ENCODE measurements at places on chromosomes 7 and 10.
A peak's percentile ranks its signal among the peaks of the same experiment; 100 is the strongest.

- DNase-seq, result no peak
Observed at GRCh38 chr10:133295426-133296320, 13.0 kb downstream of the TUBGCP2 start.

GRCh38 chr10:122308417-122309141 is 37.5 kb downstream of the BTBD16 start:
- DNase-seq, result no peak

DNA sequence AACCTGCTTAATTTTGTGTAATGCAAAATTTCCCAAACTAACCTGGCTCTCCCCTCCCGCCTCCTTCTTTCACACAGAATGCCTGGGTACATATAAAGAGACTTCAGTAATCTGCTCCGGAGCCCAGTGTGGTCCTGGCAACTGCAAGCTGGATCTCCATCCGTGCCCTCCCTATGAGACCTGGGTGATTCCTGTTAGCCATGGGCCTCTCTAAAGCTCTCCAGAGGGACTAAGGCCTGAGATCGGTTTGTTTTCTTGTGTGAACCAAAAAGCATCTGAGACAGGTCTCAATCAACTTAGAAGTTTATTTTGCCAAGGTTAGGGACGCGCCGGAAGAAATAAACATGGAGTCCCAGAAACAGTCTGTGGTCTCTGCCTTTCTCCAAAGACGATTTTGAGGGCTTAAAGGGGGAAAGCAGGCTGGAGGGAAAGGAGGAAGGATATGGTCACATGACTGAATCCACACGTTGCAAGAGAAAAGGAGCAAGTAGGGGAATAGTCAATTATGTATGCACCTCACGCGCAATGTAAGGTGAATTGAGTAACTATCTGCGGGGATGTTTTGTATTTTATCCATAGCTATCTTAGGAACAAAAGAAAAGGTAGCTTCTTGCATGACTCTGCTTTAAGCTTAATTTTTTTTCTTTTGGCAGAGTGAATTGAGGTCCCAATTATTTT is 46.2 kb upstream of the CCDC3 start:
- DNase-seq, result no peak

GRCh38 chr10:50917486-50917885 is 32.1 kb upstream of the A1CF start:
- no peak for DNase-seq

GRCh38 chr10:125533866-125534265 is 149.1 kb downstream of the TEX36 start:
- no peak for DNase-seq

DNA sequence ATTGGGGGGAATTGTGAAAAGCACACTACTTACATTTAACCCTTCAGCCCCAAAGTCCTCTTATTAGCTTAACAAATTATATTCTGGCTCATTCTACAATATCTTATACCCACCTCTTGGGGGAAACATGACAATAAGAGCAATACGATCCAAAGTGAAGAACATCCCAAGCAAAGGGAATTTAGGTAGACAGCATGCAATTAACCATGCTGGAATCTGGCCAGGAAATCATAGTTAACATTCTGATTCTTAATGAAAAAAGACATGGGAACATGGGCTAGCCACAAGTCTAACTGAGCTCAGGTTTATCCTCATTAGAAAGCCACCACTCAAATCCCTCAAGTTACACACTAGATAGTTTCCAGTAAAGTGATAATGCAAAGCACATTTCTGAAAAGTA is 241.9 kb upstream of the SLC26A5 start:
- DNase-seq, result no peak

DNA sequence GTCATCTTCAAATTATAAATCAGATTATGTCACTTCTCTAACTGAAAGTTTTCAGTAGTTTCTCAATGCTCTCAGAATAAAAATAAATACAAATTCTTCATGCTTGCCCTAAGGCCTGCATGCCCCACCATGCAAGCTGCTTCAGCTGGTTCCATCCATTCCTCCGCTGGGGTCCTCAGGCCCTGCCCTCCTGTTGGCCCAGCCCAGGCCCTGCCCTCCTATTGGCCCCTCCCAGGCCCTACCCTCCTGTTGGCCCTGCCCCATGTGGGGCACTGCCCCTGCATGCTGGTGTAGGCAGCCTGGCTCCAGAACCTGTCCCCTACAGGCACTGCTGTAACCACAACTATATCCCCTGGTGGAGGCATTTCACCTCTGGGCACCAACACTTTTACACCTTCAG is 109.3 kb upstream of the TCERG1L start:
- DNase-seq, result no peak

GRCh38 chr10:23918839-23919238 is 290.1 kb upstream of the KIAA1217 start:
- no peak for DNase-seq

DNA sequence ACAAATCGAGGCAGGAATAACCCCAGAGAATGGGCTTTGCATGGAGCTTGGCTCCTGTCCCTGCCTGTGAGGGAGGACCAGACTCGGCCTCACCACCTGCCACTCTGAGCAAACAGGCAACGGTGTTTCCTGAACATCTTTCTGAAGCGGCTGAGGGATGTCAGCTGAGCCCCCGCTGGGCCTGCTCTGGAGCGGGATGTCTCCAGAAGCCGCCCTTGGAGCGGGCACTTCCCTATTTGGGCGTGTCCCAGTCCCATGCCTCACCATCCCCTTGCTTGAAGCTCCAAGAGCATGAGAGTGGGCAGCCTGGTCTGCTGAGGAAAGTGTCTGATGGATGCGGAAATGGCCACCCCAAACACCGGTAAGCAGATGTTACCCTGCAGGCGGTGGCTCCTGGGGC is 10.2 kb downstream of the ALKBH4 start:
- DNase-seq, result no peak

DNA sequence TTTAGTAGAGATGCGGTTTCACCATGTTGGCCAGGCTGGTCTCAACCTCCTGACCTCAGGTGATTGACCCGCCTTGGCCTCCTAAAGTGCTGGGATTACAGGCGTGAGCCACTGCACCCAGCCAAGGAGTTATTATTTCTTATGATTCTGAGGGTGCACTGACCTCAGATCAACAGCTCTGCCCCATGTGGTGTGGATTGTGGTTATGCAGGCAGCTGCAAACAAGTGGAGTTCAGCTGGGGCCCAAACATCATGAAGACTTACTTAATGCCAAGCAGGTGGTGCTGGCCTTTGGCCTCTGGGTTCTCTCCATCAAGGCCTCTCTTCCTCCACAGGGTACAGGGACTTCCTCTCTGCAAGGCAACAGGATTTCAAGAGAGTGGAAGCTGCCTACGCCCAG is 45.1 kb upstream of the OPTN start:
- DNase-seq, result no peak

GRCh38 chr10:103578782-103579382 is 85.4 kb downstream of the NEURL1 start:
- no peak for DNase-seq

GRCh38 chr7:95919556-95919955 is 147.2 kb downstream of the DYNC1I1 start:
- no peak for DNase-seq

DNA sequence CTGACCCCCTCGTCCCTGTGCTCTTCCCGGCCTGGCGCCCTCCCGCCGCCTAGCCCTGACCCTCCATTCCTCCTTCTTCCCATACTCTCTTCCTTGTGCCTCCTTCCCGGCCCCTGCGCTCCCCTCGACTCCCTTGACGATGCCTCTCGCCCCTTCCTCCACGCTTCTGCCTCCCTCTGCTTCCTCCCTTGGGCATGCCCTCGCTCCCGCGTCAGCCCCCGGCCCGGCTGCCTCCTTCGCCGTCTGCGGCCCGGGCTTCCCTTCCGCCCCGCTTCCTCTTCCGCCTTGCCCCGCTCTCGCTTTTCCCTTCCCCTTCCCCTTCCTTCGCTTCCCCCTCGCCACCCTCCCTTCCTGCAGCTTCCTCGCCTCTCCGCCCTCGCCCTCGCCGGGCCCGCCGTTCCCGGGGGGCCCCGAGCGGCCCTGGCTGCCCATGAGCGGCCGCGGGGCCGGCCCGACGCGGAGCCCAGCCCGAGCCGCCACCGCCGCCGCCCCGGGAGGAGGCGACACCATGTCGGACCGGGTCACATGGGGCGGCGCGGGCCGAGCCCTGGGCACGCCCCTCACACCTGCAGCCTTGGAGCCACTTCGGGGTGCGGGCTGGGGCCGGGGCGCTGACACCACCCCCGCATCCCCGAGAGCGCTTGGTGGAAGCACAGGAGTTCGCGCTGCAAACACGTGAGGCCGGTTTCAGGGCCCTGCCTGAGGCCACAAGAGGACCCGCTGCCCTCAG is at the start of gene FBXW4:
Gene FBXW4, minus strand, starts transcription at position 497 of the 730 bp plus-strand sequence. Its CDS starts 65 bp downstream, at position 432.
- peak; percentile 75 for DNase-seq

All from CD4-positive, alpha-beta T cell treated with Interleukin-21 for 1 hour (primary cell).